ENCODE measurements at places on chromosomes 6 and 20. TPM values are rescaled to one million over a fixed set of nuclear protein-coding genes. Genes with fewer than 3 reads are reported as not detected.

SLC26A8 gene
- not detected for total RNA-seq

DNA sequence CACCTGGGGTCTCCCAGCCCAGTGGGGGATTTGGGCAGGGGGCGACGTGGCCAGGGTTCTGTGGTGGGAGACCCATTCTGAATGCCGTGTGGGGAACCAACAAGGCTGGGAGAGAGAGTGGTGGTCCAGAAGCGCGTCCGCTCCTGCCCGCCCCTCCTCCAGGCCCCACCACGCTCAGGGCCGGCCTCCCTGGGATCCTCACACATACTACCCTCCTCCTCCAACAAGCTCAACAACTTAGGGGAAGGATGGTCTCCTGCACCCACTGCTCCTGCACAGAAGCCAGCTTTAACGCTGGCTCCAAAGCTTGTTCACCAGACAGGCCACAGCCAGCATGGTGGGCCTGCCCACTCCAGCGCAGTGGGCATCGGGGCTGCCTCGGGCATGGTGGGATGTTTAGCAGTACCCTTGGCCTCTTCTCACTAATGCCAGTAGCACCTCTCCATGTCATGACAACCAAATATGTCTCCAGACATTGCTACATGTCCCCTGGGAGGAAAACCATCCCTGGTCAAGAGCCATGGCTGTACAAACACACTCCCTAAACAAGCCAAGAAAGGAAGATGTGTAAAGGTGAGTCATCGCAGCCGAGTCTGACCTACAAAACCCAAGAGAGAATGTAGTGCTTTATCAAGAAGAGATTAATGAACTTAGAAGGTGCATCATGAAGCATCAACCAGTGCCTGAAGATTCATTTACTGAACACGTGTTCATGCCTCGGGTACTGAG is 75.7 kb downstream of the BMP7 start:
- no peak for DNase-seq
- H3K27me3 ChIP-seq, result no peaks in the 10 kb centered on the region
- H3K4me1 ChIP-seq, result no peaks in the 10 kb centered on the region
- no peak overlapping the region for H3K4me3 ChIP-seq
- no peaks in the 10 kb centered on the region for H3K36me3 ChIP-seq

DNA sequence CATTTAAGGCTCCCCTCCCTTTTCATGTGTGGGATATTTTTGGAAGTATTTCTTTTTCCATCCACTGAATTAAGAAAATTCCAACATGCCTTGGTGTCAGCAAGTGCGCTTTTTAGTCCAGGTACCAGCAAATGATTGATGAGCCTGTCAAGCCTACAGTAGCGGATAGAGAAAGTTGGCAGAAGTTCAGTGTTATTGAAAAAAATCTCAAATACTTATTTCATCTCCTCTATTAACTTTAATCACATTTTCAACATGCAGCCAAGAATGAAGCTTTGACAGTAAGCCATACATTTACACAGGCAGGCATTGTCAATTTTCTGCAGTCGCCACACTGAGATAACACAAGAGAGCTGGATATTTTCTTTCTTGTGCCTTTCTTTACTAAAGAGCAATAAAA is 50.4 kb downstream of the BLOC1S5 start:
- no peak overlapping the region for H3K4me3 ChIP-seq
- no peak for DNase-seq

DNA sequence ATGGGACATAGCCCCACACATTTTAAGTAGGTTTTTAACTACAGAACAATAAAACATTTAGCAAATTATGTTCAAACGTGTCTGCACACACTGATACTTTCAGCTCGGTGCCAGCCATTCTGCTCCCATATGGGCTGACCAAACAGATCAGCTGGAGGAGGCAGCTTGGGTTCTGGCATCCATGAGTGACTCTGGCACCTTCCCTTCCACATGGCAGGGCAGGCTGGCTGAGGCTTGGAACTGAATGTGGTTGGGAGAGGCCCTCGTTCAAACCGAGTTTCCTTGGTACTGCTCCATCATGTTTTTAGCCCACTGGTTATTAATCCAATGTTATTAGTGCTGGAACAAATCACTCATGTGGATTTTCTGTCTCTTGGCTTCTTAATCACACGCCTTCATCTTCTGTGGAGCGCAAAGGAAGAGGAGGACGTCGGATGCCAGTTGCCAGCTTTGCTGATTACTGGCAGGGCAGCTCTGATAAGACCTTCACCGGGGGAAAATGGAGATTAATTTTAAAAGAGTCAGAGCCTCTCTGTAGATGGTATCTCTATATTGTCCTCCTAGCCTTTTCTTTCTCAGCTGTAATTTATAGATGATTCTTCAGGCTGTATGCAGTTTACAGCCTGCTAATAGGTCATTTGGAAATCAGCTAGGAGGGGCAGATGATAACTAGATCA is 93.1 kb upstream of the TIAM2 start:
- no peaks in the 10 kb centered on the region for H3K36me3 ChIP-seq
- H3K4me1 ChIP-seq, result no peaks in the 10 kb centered on the region
- H3K4me3 ChIP-seq, result no peak overlapping the region

DNA sequence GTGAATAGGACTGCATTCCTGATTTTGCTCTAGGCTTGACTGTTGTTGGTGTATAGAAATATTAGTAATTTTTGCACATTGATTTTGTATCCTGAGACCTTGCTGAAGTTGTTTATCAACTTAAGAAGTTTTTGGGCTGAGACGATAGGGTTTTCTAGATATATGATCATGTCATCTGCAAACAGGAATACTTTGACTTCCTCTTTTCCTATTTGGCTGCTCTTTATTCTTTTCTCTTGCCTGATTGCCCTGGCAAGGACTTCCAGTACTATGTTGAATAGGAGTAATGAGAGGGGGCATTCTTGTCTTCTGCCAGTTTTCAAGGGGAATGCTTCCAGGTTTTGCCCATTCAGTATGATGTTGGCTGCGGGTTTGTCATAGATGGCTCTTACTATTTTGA is 13.4 kb downstream of the HLA-DOB start:
- H3K27ac ChIP-seq, result no peak overlapping the region
- H3K27me3 ChIP-seq, result peaks cover 11% of the 10 kb centered on the region
- H3K36me3 ChIP-seq, result no peaks in the 10 kb centered on the region
- DNase-seq, result no peak
- no peaks in the 10 kb centered on the region for H3K4me1 ChIP-seq

GRCh38 chr20:62309947-62310756 is 7.4 kb downstream of the ADRM1 start:
- H3K36me3 ChIP-seq, result peaks cover 38% of the 10 kb centered on the region
- H3K27ac ChIP-seq, result no peak overlapping the region
- no peak for DNase-seq
- H3K4me3 ChIP-seq, result no peak overlapping the region
- H3K27me3 ChIP-seq, result no peaks in the 10 kb centered on the region
- H3K4me1 ChIP-seq, result peaks cover 9% of the 10 kb centered on the region

DNA sequence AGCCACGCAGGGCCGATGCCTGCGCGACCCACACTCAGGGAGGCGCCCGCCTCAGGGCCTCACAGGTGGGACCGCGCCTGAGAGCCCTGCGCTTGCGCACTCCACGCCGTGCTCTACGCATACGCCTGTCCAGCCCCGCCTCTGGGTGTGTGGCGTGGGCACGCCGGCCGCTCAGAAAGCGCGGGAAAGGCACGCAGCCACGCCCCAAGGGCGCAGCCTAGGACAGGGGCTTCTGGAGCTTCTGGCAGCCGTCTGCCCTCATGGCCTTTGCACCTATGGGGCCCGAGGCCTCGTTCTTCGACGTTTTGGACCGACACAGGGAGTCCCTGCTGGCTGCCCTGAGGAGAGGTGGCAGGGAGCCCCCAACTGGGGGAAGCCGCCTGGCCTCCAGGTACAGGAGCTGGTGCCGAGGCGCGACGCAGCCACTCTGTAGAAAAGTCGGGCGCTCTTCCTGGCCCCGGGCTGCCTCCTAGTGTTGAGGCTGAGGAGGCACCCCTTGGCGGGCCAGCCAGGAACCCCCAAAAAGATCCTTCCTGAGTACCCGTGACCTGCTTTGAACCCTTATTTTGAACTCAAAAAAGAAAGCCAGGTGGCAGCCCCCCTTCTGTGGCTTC is at the start of gene SPO11:
Gene SPO11, plus strand, starts transcription at position 196 of the 614 bp plus-strand sequence. Its CDS starts 65 bp downstream, at position 261.
- no peak within 1 kb of the TSS for H3K4me3 ChIP-seq
- H3K27me3 ChIP-seq, result peaks cover 9% of the 10 kb centered on the region
- DNase-seq, result no peak
- H3K27ac ChIP-seq, result no peak within 1 kb of the TSS
- H3K36me3 ChIP-seq, result no peaks in the 10 kb centered on the region
- no peaks in the 10 kb centered on the region for H3K4me1 ChIP-seq

DNA sequence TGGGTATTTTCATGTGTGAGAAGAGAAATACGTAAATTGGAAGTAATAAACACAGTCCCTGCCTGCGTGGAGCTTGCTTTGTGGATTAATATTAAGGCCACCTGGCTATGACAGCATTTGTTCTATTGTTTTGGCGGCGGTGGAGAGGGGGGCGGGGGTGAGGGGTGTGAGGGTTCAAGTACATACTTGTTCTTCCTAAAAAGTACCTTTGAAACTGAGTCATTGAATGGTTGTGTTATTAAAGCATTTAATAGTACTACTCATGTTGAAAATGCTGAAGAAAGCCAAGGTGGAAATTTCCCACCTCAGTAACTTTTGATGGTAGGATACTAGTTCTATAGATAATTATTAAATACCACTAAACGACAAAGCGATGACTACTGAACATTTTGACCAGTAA is 95.0 kb downstream of the FOXC1 start:
- H3K36me3 ChIP-seq, result no peaks in the 10 kb centered on the region
- no peak overlapping the region for H3K4me3 ChIP-seq
- H3K27ac ChIP-seq, result no peak overlapping the region
- no peak for DNase-seq
- no peaks in the 10 kb centered on the region for H3K27me3 ChIP-seq

Data from CD4-positive, alpha-beta memory T cell (primary cell).